ENCODE measurements at places on chromosomes 2 and 18. TPM values are rescaled to one million over a fixed set of nuclear protein-coding genes. Genes with fewer than 3 reads are reported as not detected.

GRCh38 chr2:44766220-44766619 is 175.3 kb upstream of the SIX3 start:
- peaks cover 7% of the 10 kb centered on the region for H3K4me1 ChIP-seq
- no peak overlapping the region for H3K4me3 ChIP-seq
- H3K36me3 ChIP-seq, result no peaks in the 10 kb centered on the region
- H3K27me3 ChIP-seq, result peaks cover 59% of the 10 kb centered on the region

DNA sequence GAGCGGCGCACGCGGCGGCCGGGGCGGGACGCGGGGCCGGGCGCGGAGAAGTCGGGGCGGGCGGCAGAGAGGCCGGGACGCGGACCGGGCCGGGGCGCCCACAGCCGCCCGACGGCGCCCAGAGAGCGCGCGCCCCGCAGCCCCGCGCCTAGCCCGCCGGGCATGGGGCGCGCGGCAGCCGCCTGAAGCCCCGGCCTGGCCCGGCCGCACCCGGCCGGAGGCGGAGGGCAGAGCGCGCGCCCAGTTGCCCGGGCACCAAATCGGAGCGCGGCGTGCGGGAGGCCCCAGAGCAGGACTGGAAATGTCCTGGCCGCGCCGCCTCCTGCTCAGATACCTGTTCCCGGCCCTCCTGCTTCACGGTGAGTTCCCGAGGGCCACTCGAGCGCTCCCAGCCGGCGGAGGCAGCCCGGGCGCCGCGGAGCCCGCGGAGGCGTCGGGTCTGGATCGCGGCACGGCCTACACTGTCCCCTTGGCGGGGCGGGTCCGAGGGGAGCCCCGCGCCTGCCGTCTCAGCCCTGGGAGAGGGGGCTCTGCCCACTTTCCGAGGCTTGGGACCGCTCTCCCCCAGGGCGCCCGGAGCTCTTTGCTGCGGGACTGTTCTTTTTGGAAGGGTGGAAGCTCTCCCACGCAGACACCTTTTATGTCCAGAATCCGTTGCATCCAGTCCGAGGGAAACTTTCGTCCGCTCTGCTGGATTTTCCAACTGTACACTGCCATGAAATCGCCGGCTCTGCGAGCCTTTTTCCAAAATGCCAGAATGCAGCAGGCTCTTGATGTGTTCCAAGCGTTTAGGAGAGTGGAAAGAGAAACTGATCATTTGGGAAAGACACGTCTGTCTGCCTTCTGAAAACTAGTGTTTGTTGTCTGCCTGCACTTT is 484 bp downstream of the APCDD1 start:
- H3K27ac ChIP-seq, result peak overlapping the region; percentile 79
- no peaks in the 10 kb centered on the region for H3K36me3 ChIP-seq
- H3K4me3 ChIP-seq, result peak overlapping the region; percentile 75
- DNase-seq, result no peak

- DNase-seq, result no peak
- peaks cover 11% of the 10 kb centered on the region for H3K36me3 ChIP-seq
- no peak overlapping the region for H3K4me3 ChIP-seq
- no peaks in the 10 kb centered on the region for H3K27me3 ChIP-seq
Observed at GRCh38 chr2:152559008-152559407, 158.3 kb downstream of the PRPF40A start.

GRCh38 chr2:151922845-151923666 is 94.8 kb upstream of the ARL5A start:
- H3K36me3 ChIP-seq, result no peaks in the 10 kb centered on the region
- no peak for DNase-seq
- H3K4me3 ChIP-seq, result no peak overlapping the region
- H3K4me1 ChIP-seq, result no peaks in the 10 kb centered on the region

DNA sequence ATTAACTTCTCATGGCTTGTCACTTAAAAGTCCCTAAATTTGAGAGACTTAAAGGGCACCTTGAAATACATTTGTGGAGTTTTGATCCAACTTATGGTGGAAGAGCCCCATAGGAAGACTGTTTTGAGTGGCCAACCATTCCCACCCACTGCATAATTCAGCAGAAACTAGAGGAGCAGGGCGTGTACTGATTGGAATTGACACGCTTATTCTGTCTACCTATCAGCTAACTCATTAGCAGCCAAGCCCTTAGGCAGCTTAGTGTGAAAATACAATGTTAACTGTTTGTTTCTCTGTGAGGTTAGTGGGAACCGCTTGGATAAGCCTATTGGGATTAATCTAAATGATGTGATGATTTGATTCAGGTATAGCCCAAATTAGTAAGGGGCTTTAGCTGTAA is 6.4 kb downstream of the LGALSL start:
- H3K4me1 ChIP-seq, result peaks cover 6% of the 10 kb centered on the region
- peaks cover 6% of the 10 kb centered on the region for H3K36me3 ChIP-seq
- no peaks in the 10 kb centered on the region for H3K27me3 ChIP-seq
- no peak overlapping the region for H3K4me3 ChIP-seq

DNA sequence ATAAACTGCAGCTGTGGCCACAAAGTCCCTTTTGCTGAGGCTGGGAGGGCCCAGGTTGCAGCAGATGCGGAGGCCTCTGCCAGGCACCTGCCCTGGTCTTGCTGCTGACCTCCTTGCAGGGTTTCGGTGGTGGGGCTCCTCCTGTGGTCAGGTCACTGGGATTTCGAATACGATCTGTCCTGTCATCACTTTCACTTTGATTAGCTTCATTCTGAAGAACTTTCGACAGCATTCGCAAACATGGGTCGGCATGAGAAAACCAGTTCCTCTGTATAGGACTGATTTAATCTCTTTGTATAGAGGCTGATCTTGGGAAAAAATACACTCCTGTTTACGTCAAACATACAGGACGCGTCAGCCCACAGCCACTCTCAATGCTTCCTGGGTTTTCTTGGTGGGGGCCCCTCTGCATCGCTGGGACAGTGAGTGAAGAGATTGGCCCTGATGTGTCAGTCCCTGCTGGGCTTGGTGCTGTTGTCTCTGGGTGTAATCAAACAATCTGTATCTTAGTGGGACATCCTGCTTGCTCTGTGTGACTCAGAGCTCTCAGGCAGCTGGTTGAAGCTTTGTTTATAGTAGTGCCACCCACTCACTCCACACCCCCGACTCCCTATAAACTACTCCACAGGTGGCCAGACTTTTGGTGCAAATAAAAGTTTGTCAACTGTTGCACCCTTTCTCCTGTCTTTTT is 209.4 kb upstream of the CXCR4 start:
- H3K27me3 ChIP-seq, result no peaks in the 10 kb centered on the region
- no peak overlapping the region for H3K27ac ChIP-seq
- no peaks in the 10 kb centered on the region for H3K36me3 ChIP-seq
- H3K4me1 ChIP-seq, result no peaks in the 10 kb centered on the region
- no peak overlapping the region for H3K4me3 ChIP-seq

DNA sequence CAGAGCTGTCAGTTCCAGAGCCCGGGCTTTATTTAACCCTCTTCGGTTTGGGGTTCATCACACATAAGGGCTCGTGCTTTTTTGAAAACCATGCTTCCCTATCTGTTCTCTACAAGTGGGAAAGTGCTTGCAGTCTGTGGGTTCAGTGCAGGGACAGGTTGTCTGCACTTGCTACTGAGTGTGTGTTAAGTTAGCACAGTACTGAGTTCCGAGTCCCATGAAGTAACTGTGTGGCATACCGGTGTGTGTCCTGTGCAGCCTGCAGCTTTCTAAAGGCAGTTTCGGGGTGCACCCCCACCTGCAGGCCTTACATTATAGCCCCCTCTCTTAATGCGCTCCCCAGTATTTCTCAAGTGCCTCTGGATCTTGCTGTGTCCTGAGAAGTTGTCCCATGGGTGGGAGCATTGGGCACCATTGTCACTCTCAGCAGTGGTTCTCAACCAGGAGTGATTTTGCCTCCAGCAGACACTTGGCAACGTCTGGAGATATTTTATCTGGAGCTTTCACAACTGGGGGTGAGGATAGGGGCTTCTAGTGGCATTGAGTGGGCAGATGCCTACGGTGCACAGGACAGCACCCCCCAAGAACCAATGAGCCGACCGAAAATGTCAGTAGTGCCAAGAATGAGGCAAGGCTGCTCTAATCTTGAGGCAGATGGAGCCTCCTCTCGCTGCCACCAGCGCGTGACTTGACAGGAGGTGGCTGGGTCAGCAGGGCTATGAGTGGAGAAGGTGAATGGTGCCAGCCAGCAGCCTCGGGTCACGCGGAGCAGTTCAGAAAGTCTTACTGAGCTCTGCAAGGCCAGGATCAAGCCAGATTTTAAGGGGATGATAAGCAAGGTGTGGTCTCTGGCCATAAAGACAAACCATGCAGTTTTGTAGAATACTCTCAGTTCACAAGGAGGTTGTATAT is 152.2 kb downstream of the SMAD7 start:
- DNase-seq, result no peak
- peaks cover 19% of the 10 kb centered on the region for H3K4me1 ChIP-seq

- peaks cover 43% of the 10 kb centered on the region for H3K4me1 ChIP-seq
- H3K27me3 ChIP-seq, result no peaks in the 10 kb centered on the region
- H3K36me3 ChIP-seq, result peaks cover 3% of the 10 kb centered on the region
- H3K27ac ChIP-seq, result no peak overlapping the region
Observed at GRCh38 chr2:23418056-23418455, 33.1 kb downstream of the KLHL29 start.

- H3K4me1 ChIP-seq, result peaks cover 9% of the 10 kb centered on the region
- no peaks in the 10 kb centered on the region for H3K27me3 ChIP-seq
- peak overlapping the region; percentile 98 for H3K27ac ChIP-seq
- peak overlapping the region; percentile 89 for H3K4me3 ChIP-seq
Observed at GRCh38 chr2:134917888-134918525, 615 bp upstream of the CCNT2 start.

GRCh38 chr2:148106331-148106730 is 85.4 kb downstream of the MBD5 start:
- no peak overlapping the region for H3K4me3 ChIP-seq
- no peaks in the 10 kb centered on the region for H3K36me3 ChIP-seq
- DNase-seq, result no peak
- H3K4me1 ChIP-seq, result no peaks in the 10 kb centered on the region
- H3K27me3 ChIP-seq, result no peaks in the 10 kb centered on the region

DNA sequence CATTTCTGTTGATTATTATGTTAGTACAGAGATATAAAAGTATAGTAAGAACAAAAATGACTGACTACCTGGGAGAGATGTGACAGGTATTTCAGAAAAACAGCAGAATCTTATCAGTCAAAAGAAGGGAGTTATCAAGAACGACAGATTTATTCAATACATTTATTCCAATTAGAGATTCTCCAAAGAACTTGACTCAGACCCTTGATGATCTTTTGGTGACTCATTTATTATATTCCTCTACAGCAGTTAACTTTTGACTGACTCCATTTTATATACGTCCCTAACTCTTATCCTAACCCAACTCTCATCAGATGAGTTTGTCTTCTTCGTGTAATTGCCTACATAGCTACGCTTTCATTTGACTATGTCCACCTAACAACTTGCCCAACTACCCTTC is 91.1 kb downstream of the C2orf74 start:
- H3K27me3 ChIP-seq, result no peaks in the 10 kb centered on the region
- peaks cover 17% of the 10 kb centered on the region for H3K36me3 ChIP-seq
- H3K4me3 ChIP-seq, result no peak overlapping the region
- no peak for DNase-seq
- H3K4me1 ChIP-seq, result no peaks in the 10 kb centered on the region

GRCh38 chr2:101816598-101816997 is 119.1 kb downstream of the MAP4K4 start:
- peaks cover 14% of the 10 kb centered on the region for H3K4me1 ChIP-seq
- no peak overlapping the region for H3K4me3 ChIP-seq

The MROH2A gene
- total RNA-seq, result not detected

The GPR35 gene
- 2.6 TPM for total RNA-seq

The SPP2 gene
- total RNA-seq, result not detected

The SP9 gene
- 0.88 TPM for total RNA-seq

The DSC3 gene
- 9.5 TPM for total RNA-seq

The CYS1 gene
- total RNA-seq, result 2.2 TPM
